KG1 (cell line): ENCODE measurements at places on chromosomes 4 and X.
A peak's percentile ranks its signal among the peaks of the same experiment; 100 is the strongest.

DNA sequence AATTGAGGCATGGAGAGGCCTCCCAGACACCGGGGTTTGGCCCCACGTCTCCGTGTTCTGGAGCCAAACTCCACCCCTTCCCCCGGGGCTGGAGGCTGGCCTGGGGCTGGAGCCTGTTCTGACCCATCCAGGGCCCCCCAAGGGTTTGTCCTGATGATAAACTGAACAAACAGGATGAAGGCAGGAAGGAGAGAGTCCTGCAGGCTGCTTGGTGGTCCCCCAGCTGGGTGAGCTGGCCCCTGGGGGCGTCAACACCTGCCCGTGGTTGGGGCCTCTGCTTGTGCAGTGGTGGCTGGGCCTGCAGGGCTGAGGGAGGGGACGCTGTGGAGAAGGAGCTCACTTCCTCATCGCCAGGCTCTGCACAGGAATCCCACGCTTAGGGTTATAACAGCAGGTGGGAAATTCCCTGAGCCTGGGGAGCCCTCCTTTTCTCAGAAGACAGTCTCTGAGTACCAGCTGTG lies 2.3 kb downstream of the SH3TC1 start:
- no peak for DNase-seq

DNA sequence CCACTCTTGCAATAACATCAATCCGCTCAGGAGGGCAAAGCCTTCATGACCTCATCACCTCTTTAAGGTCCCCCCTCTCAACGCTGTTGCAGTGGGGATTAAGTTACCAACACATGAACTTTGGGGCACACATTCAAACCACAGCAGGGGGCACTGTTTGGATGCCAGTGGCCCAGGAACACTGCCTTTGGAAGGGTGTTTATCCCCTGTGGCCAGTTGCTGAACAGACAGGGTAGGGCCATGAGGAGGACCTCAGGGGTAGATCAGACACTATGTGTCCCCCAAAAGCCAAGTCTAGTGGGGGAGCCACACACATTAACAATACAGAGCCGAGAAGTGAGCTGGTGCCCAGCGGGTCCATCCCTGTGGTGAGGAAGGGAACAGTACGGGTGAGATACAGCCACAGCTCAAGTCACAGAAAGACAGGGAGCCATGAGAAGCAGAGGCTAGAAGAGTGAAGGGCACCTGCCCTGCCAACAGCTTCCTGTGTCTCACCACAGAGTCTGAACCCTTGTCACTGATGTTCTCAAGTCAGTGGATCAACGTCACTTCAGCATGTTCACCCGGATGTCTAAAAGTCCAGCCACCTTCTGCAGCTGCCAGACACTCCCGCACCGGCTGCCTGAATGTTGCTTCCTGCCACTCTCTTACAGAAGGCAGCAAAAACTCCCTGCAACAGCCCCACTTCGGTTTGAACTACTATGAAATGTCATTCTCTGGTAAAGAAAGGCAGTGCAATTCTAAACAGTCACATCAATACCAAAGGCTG lies 19.9 kb upstream of the MXD4 start:
- DNase-seq: peak; percentile 44

- DNase-seq: peak; percentile 2
These were observed 33.0 kb downstream of the HCCS start for GRCh38 chrX:11143931-11144678.

DNA sequence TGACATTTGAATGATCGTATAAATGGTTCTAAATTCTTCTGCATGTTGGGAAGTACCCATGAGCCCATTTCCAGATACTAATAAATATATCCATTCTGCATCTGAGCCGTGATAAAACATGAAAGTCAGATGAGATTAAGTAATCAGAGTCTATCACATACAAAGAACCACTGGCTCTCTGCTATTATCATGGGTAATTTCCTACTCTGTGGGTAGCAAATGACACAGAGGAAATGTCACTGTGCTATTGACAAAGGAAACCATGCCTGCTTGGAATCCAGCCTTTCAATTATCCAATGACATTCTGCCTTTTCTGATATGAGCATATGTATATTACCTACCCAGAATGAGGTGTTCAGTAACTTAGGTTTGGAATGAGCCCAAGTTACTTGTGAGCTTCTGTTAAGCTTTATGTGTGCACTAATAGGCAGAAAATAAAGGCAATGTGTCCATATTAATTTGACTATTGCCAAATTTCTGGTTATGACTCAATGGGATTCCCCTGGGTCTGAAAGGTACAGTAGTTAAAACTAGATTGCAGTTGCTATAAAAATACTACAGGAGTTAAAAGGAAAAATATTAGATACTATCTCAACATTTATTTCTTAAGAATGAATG lies 238.7 kb upstream of the KCNIP4 start:
- no peak for DNase-seq

- peak; percentile 28 for DNase-seq
These were observed 1.1 kb upstream of the LIN54 start for GRCh38 chr4:83011689-83012199.

- no peak for DNase-seq
These were observed 2.0 kb downstream of the ANTXR2 start for GRCh38 chr4:80070880-80071603.

DNA sequence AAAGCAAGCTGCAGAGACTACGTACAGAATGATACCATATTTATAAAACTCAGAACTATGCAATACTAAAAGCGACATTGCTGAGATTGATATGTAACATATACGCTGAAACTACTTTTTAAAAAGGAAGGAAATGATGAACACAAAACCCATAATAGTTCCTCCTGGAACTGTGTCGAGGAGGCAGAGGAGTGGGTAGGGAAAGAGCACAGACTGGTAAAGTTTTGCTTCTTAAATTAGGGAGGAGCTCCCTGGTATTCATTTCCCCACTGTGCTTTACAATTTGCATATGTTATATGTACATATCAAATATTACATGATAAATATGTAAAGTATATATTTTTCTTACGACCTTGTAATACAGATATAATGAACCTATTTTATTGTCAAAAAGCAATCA lies 13.9 kb downstream of the UFSP2 start:
- DNase-seq: no peak

- no peak for DNase-seq
These were observed 104.0 kb downstream of the TMA16 start for GRCh38 chr4:163598489-163598888.
